Anterior cingulate cortex (tissue), 58 donors: ENCODE measurements at places on chromosomes 6 and 20.

DNA sequence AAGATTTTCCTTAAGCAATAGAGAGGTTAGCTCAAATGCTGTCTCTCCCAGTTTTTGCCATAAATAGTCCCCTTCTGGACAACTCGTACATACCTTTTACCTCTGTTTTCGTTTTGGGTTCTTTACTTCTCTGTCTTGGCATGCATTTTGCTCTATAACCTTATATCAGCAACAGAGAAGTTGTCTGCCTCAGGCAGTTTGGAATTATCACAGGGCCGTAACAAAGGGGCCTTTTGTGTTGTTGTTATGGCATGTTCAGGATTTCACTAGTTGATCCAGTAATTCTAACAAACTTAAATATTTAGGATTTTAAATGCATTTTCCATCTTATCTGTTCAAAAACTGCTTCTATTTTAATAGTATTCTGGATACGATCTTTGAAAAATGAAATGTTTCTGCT lies 259.8 kb downstream of the CD109 start:
- no peak for DNase-seq

GRCh38 chr20:24701027-24701426 lies 231.6 kb downstream of the SYNDIG1 start:
- DNase-seq: no peak

GRCh38 chr6:6655805-6656251 lies 67.3 kb downstream of the LY86 start:
- DNase-seq: no peak

- DNase-seq: peak; percentile 66
Observed at GRCh38 chr20:34560141-34560523, 1.6 kb downstream of the MAP1LC3A start.

- no peak for DNase-seq
Observed at GRCh38 chr20:24745617-24746350, 203.3 kb upstream of the CST7 start.

- DNase-seq: no peak
Observed at GRCh38 chr6:3726421-3726820, 25.1 kb downstream of the PXDC1 start.
